Progenitor cell of endocrine pancreas (in vitro differentiated cells): ENCODE measurements at places on chromosomes 16 and 17.

DNA sequence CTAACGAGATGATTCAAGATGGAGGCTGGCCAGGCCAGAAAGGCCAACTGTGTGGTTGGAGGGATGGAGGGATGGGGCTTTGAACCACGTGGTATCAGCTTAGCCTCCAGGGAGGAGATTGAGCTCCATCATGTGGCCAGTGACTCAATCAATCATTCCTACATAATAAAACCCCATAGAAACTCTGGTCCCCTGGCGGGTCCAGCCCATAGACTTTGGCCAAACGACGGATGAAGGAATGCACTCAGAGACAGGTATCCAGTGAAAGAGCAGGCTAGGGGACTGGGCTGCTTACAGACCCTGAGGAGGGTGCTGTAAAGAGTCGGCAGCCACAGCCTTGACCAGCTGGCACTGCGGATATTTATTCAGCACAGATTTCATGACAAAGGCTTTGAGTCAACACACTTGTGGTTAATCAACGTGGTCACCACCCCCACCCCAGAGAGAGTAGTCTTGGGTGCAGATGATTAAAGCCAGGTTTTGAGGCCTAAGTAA, 308.7 kb upstream of the TNRC6C start:
- DNase-seq = no peak

- DNase-seq = peak; percentile 56
These were observed 14.3 kb downstream of the RAPGEFL1 start for GRCh38 chr17:40191237-40192208.

GRCh38 chr16:12458591-12459358, 344.9 kb downstream of the CPPED1 start:
- no peak for DNase-seq

DNA sequence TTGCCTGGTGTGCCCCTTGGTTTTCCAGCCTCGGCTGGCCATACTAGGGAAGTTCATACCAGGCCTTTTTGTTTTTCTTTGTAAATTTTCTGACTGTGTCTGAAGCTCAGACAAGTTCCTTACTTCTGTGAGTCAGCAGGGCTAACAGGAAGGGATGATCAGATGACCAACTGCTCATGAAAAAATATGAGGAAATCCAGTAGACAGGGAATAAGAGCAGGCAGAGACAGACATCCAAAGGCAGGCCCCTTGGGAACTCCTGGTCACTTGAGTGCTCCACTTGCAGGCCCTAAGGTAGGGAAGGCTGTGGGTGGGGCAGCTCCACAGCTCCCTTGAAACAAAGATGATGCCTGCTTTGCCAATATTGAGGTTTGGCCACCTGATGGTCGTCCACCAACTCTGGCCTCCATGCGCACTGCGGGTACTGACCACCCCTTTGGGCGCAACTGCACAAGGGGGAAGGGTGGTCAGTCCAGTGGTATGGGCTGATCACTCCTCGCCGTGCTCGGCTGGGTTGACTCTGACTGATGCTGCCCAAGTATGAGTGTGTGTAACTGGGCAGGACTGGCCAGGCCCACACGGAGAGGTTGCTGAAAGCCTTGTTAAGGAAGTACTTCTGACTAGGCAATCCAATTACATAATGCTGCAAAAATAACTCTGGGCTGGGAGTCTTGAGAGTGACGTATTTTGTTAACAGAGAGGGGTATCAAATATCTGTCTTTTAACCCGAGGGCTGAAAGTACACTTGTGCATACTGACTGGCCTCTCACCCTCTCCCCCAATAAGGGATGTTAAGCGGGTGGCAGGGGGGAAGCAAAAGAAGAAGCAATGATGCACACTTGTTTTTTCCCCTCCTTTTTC, 20.8 kb upstream of the ZFHX3 start:
- DNase-seq = no peak

GRCh38 chr17:27946513-27946912, 53.3 kb upstream of the LYRM9 start:
- no peak for DNase-seq

GRCh38 chr17:72233986-72234385, 113.2 kb downstream of the SOX9 start:
- no peak for DNase-seq

- no peak for DNase-seq
These were observed 627.8 kb downstream of the KCNJ2 start for GRCh38 chr17:70797166-70797565.

DNA sequence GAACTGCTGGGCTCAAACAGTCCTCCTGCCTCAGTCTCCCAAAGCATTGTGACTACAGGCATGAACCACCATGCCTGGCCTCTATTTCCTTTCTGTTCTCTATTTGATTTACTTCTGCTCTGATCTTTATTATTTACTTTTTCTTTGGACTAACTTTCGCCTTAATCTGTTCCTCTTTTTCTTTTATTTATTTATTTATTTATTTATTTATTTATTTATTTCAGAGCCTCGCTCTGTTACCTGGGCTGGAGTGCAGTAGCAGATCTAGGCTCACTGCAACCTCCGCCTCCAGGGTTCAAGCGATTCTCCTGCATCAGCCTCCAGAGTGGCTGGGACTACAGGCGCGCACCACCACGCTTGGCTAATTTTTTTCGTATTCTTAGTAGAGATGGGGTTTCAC, 1158.3 kb upstream of the GOT2 start:
- DNase-seq = no peak

GRCh38 chr17:50203604-50204345, 2.3 kb upstream of the COL1A1 start:
- DNase-seq = no peak

- DNase-seq = no peak
These were observed 73.9 kb upstream of the DHX40 start for GRCh38 chr17:59491353-59492090.

- DNase-seq = no peak
These were observed 39.7 kb downstream of the TBCD start for GRCh38 chr17:82791532-82791931.

- DNase-seq = no peak
These were observed 4.3 kb upstream of the SLFN11 start for GRCh38 chr17:35377706-35378105.

- DNase-seq = no peak
These were observed 30.7 kb upstream of the SSTR2 start for GRCh38 chr17:73133911-73134649.

DNA sequence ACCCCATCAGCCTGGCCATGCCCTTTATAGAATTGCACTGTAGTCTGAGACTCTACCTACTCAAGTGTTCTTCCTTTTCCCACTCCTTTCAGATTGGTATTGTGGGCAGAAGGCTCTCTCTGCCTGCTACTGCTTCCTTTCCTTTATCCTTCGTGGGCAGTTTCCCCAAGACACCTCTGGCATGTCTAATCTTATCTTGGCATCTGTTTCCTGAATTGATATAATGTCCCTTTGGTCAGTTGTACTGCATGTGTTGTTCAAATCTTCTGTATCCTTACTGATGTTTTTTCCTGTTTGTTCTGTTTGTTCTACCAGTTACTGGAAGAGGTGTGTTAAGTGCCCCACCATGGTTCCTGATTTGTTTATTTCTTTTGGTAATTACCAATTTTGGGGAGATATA, 29.5 kb upstream of the MSI2 start:
- DNase-seq = no peak
